ENCODE measurements at places on chromosomes 7 and 10. TPM values are rescaled to one million over a fixed set of nuclear protein-coding genes. Genes with fewer than 3 reads are reported as not detected.

- no peak for DNase-seq
Observed at GRCh38 chr7:123043642-123044041, 48.1 kb upstream of the TAS2R16 start.

DNA sequence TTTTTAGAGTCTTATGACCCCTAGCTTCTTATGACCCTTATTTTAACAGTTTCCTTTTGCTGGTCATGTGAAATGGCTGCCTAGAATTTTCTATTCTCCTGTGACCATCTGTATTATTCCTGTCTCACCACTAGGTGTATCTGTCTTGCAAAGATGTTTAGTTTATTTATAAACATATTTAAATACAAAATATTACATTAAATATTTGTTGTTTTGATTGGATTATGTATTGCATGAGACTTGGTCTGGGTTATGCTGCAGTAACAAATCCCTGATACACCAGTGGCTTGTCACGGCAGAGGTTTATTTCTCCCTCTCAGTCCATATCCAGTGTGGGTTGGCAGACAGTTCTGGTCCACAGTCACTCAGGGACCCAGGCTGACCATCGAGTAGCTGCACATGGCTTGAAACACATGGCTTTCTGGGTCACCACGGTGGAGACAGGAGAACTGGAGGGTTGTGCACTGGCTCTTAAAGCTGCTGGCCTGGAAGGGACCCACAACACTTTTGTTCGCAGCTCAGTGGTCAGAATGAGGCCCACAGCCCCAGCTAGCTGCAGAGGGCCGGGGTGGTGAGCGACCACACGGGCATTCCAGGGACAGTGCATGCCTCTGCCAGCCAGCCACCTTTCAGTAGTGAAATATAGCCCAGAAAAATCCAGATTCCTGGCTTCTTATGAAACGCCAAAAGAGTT is 7.4 kb downstream of the RASSF4 start:
- no peak for DNase-seq

GRCh38 chr10:103459615-103460014 is 915 bp upstream of the CALHM1 start:
- DNase-seq: no peak

DNA sequence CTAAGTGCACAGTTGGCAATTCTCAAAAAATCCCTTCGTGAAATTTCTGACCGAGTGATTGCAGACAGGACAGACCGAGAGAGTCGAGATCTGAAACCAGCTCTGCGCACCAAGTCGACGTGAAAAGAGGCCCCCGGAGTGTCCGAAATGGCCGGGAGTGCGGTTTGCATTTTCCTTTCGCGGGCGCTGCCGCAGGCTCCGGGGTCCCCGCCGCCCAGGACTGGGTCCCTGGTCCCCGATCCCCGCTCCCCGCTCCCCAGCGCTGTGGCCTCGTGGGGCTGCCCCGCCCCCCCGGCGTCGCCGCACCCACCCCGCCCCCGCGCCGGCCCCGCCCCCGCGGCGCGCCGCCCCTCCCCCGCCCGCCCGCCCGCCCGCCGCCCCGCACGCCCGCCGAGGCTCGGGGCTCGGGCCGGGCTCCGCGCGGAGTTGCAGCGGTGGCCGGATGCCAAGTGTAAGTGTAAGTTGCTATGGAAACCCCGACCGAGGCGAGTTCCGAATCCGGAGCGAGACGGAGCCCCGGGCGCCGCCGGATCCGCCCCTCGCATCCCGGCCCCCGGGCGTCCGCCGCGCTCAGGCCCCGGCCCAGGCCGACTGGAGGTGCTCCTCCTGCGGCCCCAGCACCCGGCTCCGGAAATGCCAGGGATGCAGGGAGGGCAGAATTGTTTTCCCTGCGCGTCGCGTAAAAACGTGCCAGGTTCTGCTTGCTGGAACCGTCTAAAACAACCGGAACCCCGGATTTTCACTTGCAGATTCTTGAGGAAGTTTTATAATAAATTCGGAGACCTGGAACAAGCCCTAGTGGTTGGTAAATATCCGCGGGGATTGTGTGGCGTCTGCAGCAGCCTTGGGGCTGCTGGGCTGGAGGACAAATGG is 4.6 kb downstream of the BMI1 start:
- DNase-seq: peak; percentile 52

DNA sequence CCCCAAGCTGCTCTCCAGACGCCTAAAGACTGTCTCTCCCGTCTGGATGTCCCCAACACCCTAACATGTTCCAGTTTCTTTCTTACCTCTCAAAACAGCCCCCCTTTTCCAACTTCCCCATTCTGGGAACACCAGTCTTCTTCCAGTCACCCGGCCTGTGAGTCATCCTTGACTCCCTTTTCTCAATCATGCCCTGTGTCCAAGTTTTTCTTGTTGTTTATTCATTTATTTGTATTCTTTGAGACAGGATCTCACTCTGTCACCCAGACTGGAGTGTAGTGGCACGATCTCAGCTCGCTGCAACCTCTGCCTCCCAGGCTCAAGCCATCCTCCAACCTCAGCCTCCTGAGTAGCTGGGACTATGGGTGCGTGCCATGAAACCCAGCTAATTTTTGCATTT is 15.6 kb downstream of the SNX10 start:
- DNase-seq: peak; percentile 38

Gene NSUN6
- total RNA-seq: 9.3 TPM

All from LHCN-M2 (cell line).